ENCODE measurements at places on chromosomes 12 and 14.
A peak's percentile ranks its signal among the peaks of the same experiment; 100 is the strongest.

DNA sequence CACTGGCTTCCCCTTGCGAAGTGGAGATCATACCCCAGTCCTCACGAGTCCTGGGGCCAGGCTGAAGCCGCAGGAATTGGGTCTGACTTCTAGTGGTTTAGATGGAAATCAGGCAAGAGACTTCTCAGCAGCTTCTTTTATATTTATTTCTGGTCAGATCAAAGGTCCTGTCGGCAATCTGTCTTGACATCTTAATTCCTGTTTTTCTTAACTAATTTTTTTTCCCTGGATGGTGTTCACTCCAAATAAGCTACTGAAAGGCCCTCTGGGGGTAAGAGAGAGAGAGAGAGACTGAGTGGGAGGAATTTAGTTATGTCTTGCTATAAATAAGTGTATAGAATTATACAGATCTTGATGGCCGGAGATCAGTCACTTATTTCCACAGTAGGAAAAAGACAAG is 698.7 kb upstream of the TBX3 start:
- no peak for DNase-seq
- H3K27me3 ChIP-seq, result no peaks in the 10 kb centered on the region
- H3K4me3 ChIP-seq, result no peak overlapping the region
- no peaks in the 10 kb centered on the region for H3K36me3 ChIP-seq
- H3K4me1 ChIP-seq, result peaks cover 85% of the 10 kb centered on the region
- H3K27ac ChIP-seq, result peak overlapping the region; percentile 70

DNA sequence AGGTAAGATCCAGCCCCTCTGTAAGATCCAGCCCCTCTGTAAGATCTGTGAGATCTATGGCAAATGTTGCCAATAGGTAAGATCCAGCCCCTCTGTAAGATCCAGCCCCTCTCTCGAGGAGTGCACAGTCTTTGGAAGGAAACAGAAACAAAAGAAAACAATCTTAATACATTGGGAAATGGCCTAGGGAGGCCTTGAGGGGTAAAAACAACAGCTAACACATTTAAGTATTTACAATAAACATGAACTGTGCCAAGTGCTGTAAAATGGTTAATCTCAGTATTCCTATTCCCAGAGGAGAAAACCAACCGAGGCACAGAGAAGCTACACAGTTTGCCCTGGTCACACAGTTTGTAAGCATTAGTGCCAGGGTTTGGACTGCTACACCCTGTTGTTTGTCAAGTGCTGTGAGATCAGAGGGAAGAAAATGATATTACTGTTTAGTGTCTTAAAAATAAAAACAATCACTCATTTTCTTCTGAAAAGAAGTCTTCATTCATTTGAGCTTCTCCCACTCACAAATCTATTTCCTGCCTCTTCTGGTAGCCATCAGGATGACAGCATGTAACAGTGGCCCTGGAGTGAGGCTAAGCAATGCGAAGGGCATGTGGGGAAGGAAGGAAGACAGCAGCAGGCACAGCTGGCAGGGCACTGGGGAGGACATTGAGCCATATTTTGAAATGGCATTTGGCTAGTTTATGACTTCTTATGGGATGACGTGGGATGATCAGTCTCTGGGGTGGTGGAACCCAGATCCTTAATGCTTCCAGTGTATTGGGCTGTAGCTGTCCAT is 118.7 kb upstream of the PTPRQ start:
- no peaks in the 10 kb centered on the region for H3K27me3 ChIP-seq
- peaks cover 21% of the 10 kb centered on the region for H3K4me1 ChIP-seq
- H3K27ac ChIP-seq, result no peak overlapping the region
- no peak for DNase-seq
- H3K4me3 ChIP-seq, result no peak overlapping the region
- H3K36me3 ChIP-seq, result no peaks in the 10 kb centered on the region

DNA sequence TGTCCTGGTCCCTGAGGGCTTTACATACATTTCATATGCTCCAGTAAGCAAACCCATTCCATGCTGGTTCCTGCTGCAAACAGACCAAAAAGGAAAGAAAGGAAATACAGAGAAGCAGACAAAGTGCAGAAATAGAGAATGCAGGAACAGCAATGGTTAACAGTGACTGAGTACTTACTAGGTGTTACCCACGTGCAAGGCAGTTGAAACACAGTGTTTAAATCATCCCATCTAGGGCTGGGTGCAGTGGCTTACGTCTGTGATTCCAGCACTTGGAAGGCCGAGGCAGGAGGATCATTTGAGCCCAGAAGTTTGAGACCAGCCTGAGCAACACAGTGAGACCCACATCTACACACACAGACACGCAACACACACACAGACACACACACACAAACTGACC is 21.2 kb upstream of the NINJ2 start:
- no peaks in the 10 kb centered on the region for H3K36me3 ChIP-seq
- no peak overlapping the region for H3K27ac ChIP-seq
- H3K4me1 ChIP-seq, result peaks cover 2% of the 10 kb centered on the region
- no peaks in the 10 kb centered on the region for H3K27me3 ChIP-seq
- no peak for DNase-seq

GRCh38 chr14:67620217-67620785 is 581 bp downstream of the ARG2 start:
- peaks cover 3% of the 10 kb centered on the region for H3K27me3 ChIP-seq
- peak overlapping the region; percentile 86 for H3K4me3 ChIP-seq
- H3K4me1 ChIP-seq, result peaks cover 25% of the 10 kb centered on the region
- no peak for DNase-seq

- no peak overlapping the region for H3K27ac ChIP-seq
- H3K36me3 ChIP-seq, result peaks cover 11% of the 10 kb centered on the region
- H3K4me1 ChIP-seq, result peaks cover 17% of the 10 kb centered on the region
- H3K27me3 ChIP-seq, result no peaks in the 10 kb centered on the region
- DNase-seq, result no peak
- H3K4me3 ChIP-seq, result no peak overlapping the region
Observed at GRCh38 chr14:96086574-96087077, 47.5 kb downstream of the C14orf132 start.

GRCh38 chr14:71212683-71213107 is 305.4 kb downstream of the PCNX1 start:
- H3K27me3 ChIP-seq, result no peaks in the 10 kb centered on the region
- no peak overlapping the region for H3K27ac ChIP-seq
- no peak overlapping the region for H3K4me3 ChIP-seq
- no peak for DNase-seq
- H3K36me3 ChIP-seq, result no peaks in the 10 kb centered on the region
- no peaks in the 10 kb centered on the region for H3K4me1 ChIP-seq

DNA sequence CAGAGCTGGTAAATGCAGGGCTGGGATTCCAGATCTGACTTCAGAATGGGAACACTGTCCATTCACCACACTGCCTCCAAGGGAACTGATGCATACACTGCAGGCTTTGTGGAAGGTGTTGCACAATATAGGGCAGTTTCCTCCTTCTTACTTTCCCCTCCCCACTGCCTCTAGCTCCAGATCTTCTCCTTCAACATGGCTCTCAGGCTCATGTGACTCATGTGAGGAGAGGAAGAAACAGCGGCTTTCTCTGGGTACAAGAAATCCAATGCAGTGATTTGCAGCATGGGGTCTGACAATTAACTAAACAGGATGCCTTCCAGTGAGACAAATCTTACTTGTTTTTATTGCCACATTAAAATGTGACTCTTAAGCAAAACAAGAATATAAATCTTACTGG is 447.6 kb upstream of the CCDC196 start:
- no peaks in the 10 kb centered on the region for H3K36me3 ChIP-seq
- H3K27me3 ChIP-seq, result peaks cover 6% of the 10 kb centered on the region
- peaks cover 11% of the 10 kb centered on the region for H3K4me1 ChIP-seq

DNA sequence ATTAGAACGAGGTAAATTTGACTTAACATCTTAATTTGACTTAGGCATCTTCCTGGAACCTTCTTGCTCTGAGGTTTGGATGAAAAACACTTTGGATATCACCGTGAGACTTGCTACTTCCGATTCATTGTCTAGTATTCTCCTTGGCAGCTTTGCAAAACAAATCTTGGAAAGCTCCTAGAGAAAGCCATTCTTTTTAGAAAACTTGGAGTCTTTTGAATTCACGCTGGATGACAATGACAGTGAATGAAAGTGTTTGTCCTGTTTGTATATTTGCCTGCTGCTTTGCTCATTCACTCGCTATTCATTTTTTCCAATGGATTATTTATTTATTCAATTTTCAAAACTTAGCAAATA is 222.1 kb upstream of the HMGA2 start:
- H3K4me3 ChIP-seq, result no peak overlapping the region
- H3K36me3 ChIP-seq, result peaks cover under 1% of the 10 kb centered on the region
- DNase-seq, result no peak
- H3K27me3 ChIP-seq, result no peaks in the 10 kb centered on the region
- peaks cover 53% of the 10 kb centered on the region for H3K4me1 ChIP-seq

- H3K27me3 ChIP-seq, result no peaks in the 10 kb centered on the region
- peaks cover 2% of the 10 kb centered on the region for H3K36me3 ChIP-seq
- H3K27ac ChIP-seq, result no peak overlapping the region
- peaks cover 17% of the 10 kb centered on the region for H3K4me1 ChIP-seq
- no peak overlapping the region for H3K4me3 ChIP-seq
- DNase-seq, result no peak
Observed at GRCh38 chr12:62834971-62835547, 99.9 kb downstream of the PPM1H start.

DNA sequence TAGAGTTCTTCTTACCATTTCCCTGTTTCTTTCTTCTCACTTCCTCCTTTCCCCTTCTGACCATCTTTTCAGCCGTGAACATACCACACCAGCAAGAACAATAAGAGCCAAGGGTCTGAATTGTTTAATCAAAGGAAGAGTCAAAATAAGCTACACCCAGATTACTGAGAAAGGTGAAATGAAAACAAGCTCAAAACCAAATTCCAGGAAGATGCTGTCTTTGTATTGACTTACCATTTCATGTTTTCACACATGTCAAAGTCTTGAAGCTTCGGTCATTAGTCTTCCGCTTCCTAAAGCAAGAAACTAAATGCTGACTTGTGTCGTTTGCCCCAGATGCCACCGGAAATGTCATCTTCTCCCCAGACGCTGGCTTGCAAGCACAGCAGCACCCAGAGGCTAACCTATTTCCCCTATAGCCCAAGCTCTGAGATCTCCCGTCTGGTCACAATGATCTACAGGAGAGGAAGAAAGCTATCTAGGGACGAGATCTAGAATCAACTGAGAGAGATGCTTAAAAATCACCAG is 136.5 kb upstream of the AMIGO2 start:
- DNase-seq, result no peak
- peaks cover 10% of the 10 kb centered on the region for H3K4me1 ChIP-seq
- H3K27me3 ChIP-seq, result no peaks in the 10 kb centered on the region

- H3K36me3 ChIP-seq, result no peaks in the 10 kb centered on the region
- H3K27ac ChIP-seq, result no peak overlapping the region
- H3K4me3 ChIP-seq, result no peak overlapping the region
- no peaks in the 10 kb centered on the region for H3K27me3 ChIP-seq
Observed at GRCh38 chr12:75959506-75959905, 72.1 kb downstream of the PHLDA1 start.

- H3K4me1 ChIP-seq, result peaks cover 17% of the 10 kb centered on the region
- no peak overlapping the region for H3K27ac ChIP-seq
- no peak overlapping the region for H3K4me3 ChIP-seq
- H3K36me3 ChIP-seq, result peaks cover 2% of the 10 kb centered on the region
- H3K27me3 ChIP-seq, result no peaks in the 10 kb centered on the region
Observed at GRCh38 chr12:111270774-111271173, 98.1 kb downstream of the PHETA1 start.

DNA sequence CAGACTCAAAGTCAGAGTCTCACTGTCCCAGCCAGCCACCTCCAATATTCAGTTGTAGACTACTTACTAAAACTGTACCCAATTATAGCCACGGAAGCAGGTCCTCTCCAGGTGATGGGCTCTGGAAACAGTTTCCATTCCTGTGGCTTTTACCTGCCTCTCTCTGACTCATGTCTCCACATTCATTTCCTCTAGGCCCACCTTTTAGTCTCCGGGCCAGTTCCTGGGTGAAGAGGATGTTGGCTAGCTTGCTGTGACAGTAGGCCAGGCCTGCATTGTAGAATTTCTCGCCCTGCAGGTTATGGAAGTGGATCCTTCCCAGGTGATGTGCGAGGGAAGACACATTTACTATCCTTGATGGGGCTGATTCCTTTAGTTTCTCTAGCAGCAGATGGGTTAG is 5.6 kb downstream of the RDH11 start:
- no peak overlapping the region for H3K4me3 ChIP-seq
- H3K27me3 ChIP-seq, result no peaks in the 10 kb centered on the region
- no peak overlapping the region for H3K27ac ChIP-seq
- peaks cover 17% of the 10 kb centered on the region for H3K4me1 ChIP-seq
- DNase-seq, result no peak

DNA sequence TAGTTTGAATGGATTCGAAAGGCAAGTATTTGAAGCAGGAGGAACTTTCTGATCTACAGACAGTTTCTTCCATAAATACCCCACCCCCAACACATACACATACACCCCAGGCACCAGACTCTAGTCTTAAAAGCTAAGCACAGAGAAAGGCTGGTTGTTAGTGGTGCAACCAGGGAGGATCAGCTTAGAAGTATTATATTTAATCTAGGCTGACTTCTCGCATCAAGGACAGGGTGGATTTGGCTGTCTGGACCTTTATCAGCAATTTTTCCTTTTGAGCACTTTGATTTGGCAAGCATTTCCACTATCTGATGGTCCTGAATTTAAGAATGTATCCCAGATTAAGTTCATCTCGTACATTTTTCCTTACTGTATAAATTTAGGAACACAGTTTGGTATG is 1489.8 kb upstream of the FLRT2 start:
- H3K27me3 ChIP-seq, result no peaks in the 10 kb centered on the region
- H3K4me1 ChIP-seq, result peaks cover 13% of the 10 kb centered on the region
- H3K4me3 ChIP-seq, result no peak overlapping the region
- H3K27ac ChIP-seq, result no peak overlapping the region

- peak overlapping the region; percentile 98 for H3K27ac ChIP-seq
- H3K27me3 ChIP-seq, result no peaks in the 10 kb centered on the region
- peaks cover 14% of the 10 kb centered on the region for H3K36me3 ChIP-seq
- DNase-seq, result no peak
- no peak overlapping the region for H3K4me3 ChIP-seq
- H3K4me1 ChIP-seq, result peaks cover 53% of the 10 kb centered on the region
Observed at GRCh38 chr12:14946861-14947260, 8.5 kb upstream of the ERP27 start.

DNA sequence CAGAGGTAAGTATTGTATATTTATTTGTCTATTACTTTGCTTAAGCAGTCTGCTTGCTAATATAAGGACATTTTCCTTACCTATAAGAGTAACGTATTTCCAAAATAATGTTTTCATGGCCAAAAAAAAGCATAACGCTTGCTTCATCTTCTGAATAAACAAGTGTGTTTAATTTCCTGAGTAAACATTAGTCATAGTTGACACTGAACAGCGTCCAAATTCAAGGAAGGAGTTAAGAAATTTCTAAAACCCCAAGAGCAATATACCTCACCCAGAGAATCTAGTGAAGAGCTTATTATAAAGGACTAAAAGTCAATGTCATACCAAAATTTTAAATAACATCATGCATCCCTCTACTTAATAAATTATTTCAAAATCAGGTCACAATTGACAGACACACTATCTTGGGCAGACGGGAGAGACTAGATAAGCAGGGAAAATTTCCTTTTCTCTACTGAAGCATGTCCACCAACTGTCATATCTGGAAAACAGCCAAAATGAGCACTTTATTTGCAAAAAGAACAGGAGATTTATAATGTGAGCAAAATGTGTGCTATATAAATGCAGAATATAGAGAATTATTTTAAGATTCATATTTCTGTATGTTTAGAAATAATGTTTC is 25.1 kb downstream of the ANKS1B start:
- peaks cover 6% of the 10 kb centered on the region for H3K4me1 ChIP-seq
- no peak for DNase-seq
- H3K4me3 ChIP-seq, result no peak overlapping the region
- no peaks in the 10 kb centered on the region for H3K36me3 ChIP-seq

All from mesothelial cell of epicardium (in vitro differentiated cells).